ENCODE measurements at places on chromosomes 7 and 10. TPM values are rescaled to one million over a fixed set of nuclear protein-coding genes. Genes with fewer than 3 reads are reported as not detected.

GRCh38 chr7:131562941-131563340 lies 6.5 kb upstream of the PODXL start:
- peaks cover 23% of the 10 kb centered on the region for H3K27me3 ChIP-seq
- peaks cover 2% of the 10 kb centered on the region for H3K4me1 ChIP-seq
- H3K27ac ChIP-seq: no peak overlapping the region
- no peak for DNase-seq

Gene SPDYE2B
- total RNA-seq: not detected

DNA sequence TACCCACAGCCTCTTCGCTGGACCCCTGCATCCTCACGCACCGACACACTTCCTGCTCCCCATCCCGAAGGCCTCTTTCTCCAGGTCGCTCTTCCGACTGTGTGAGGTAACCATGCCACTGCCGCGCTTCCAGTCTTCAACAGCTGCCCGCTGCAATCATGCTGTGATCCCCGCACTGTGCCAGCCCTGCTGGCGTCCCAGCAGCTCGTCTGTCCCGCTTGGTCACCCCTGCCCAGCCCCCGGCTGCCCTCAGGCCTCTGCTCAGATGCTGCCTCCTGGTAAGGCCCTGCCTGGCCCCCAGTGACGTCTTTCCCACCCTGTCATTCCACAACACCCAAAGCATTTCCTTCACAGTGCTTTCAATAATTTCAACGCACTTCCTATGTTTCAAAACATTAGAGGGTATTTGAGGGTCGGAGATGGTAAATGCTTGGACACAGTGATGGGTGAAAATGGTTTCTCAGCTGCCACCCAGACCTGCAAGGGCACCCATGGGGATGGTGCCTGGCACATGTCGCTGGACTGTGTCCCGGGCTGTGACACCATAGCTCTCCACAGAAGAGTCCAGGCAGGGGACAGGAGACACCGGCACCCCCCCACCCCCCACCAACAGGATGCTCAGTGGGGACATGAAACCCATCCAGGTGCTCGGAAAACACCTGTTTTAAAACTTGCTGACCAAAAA lies 125.2 kb downstream of the MAD1L1 start:
- no peaks in the 10 kb centered on the region for H3K27me3 ChIP-seq
- no peak for DNase-seq
- H3K36me3 ChIP-seq: peaks cover 4% of the 10 kb centered on the region
- no peak overlapping the region for H3K4me3 ChIP-seq

- no peak overlapping the region for H3K4me3 ChIP-seq
- H3K4me1 ChIP-seq: peaks cover 10% of the 10 kb centered on the region
- H3K27ac ChIP-seq: no peak overlapping the region
- H3K36me3 ChIP-seq: peaks cover 30% of the 10 kb centered on the region
These were observed 29.2 kb downstream of the PTER start for GRCh38 chr10:16466001-16466400.

DNA sequence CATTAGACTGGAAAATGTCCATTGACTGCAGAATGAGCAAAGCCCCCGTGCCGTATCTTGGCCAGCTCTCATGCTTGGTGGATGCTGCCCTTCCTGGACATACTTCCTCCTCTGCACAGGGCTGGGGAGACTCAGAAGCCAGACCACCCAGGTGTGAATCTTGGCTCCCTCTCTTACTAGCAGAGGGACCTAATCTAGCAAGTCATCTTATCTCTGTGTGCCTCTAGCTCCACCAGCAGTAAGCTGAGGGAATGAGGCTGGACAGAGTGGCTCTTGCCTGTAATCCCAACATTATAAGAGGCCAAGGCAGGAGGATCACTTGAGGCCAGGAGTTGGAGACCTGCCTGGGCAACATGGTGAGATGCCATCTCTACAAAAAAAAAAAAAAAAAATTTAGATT lies 173.8 kb upstream of the GHITM start:
- no peak overlapping the region for H3K27ac ChIP-seq
- no peak for DNase-seq
- no peaks in the 10 kb centered on the region for H3K36me3 ChIP-seq
- H3K27me3 ChIP-seq: peaks cover 3% of the 10 kb centered on the region

Gene PPP1R9A
- total RNA-seq: not detected

- H3K27me3 ChIP-seq: no peaks in the 10 kb centered on the region
- no peak for DNase-seq
- H3K36me3 ChIP-seq: no peaks in the 10 kb centered on the region
- no peak overlapping the region for H3K4me3 ChIP-seq
These were observed 5.0 kb downstream of the LDB3 start for GRCh38 chr10:86673216-86673826.

DNA sequence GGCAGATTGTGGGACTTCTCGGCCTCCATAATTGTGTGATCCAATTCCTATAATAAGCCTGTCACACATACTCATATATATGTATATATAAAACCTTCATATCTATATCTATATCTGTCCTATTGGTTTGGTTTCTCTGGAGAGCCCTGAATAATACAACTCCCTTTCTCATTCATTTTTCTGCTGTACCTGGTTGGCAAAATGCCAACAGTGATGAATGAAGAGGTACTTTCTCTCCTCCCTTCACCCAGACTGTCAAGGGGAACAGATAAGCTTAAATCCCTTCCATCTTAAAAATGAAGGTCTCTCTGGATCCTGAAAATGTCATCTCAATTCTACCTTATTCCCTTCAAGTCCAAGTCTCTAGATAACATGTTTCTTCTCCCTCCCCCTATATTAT lies 60.3 kb upstream of the FOXP2 start:
- H3K27ac ChIP-seq: no peak overlapping the region
- no peak for DNase-seq
- no peaks in the 10 kb centered on the region for H3K4me1 ChIP-seq
- no peaks in the 10 kb centered on the region for H3K36me3 ChIP-seq
- H3K27me3 ChIP-seq: no peaks in the 10 kb centered on the region
- H3K4me3 ChIP-seq: no peak overlapping the region

- no peaks in the 10 kb centered on the region for H3K4me1 ChIP-seq
- DNase-seq: no peak
- H3K27me3 ChIP-seq: peaks cover 35% of the 10 kb centered on the region
These were observed 14.7 kb downstream of the AOC1 start for GRCh38 chr7:150866932-150867564.

Gene PAX4
- total RNA-seq: not detected

Data from activated CD4-positive, alpha-beta T cell treated with anti-CD3 and anti-CD28 coated beads, Interleukin-2, amount 10 ng/mL, durations not matched to agents 7 days and 5 days (primary cell).